ENCODE measurements at places on chromosomes 5 and 9.

DNA sequence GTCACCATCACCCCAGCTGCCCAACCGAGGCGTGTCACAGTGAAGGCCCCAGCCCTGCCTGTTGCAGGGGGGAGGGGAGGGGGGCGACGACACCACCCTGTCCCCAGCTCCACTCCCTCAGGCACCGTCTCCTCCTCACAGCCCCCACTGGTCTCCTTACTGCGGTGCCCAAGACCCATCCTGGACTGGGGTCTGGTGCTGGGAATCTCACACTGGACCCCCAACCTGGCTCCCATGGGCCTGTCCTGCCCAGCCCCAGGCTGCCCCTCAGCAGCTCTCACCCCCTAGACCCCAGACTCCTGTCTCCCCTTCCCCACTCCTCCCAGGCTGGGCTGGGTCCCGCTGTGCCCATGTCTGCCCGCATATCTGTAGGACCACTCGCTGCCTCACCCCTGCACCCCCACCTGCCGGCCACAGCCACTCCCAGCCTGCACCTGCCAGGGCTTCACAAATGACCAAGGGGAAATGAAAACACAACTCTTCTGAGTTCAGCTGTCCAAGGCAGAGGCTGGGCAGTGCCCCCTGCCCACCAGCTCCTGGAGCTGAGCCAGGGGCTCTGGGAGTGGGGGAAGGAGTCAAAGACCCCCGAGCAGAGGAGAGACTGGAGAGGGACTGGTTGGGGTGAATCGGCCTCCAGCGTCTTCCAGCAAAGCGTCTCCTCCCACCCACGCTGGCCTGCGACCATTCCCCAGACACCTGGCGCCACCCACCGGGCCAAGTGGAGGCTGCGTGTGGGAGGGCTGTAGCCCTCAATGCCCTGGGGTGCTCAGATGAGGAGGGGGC, 32.6 kb upstream of the EGFL7 start:
- peak; percentile 51 for DNase-seq

- no peak for DNase-seq
These were observed 83.3 kb upstream of the RETREG1 start for GRCh38 chr5:16700081-16700480.

GRCh38 chr9:112031400-112031799, 134.8 kb downstream of the UGCG start:
- DNase-seq, result no peak

DNA sequence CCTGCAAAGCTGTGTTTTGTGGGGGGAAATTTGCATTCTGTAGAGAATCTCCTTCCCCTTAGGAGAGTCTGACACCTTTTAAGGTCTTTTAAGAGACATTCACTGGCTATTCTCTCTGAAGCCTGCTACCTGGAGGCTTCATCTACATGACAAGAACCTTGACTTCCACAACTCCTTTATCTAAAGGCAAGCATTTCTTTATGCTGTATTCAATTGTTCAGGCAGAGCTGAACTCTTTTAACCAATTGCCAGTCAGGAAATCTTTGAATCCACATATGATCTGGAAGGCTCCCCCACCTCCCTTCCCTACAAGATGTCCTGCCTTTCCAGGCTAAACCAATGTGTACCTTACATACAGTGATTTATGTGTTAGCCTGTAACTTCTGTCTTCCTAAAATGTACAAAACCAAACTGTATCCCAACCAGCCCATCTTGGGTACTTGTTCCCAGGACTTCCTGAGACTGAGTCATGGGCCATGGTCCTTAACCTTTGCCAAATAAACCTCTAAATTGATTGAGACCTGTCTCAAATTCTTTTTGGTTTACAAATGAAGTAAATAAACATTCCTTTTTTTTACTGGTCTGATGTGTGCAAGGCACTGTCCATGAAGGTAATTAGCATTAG, 9.9 kb downstream of the C9orf85 start:
- no peak for DNase-seq

DNA sequence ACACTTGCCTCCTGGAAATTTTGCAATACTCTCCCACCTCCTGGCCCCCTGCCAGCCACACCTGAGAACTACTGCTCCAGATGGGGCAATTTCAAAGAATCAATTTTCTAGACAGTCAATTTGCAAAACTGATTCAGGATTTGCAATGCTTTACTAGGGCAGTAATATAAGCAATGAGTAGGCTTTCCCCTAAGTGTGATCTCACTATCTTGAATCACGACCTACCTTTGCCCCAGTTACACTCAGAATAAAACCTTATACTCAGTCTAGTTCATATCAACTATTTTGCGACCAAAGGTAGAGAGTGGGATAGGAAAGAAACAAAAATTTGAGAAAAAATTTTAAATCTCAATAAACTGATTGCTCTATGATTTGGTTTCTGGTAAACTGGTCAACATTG, 54.4 kb downstream of the DROSHA start:
- DNase-seq, result no peak

GRCh38 chr5:146527785-146528184, 11.8 kb upstream of the GPR151 start:
- DNase-seq, result no peak

GRCh38 chr5:24389968-24390367, 254.8 kb downstream of the CDH10 start:
- no peak for DNase-seq

DNA sequence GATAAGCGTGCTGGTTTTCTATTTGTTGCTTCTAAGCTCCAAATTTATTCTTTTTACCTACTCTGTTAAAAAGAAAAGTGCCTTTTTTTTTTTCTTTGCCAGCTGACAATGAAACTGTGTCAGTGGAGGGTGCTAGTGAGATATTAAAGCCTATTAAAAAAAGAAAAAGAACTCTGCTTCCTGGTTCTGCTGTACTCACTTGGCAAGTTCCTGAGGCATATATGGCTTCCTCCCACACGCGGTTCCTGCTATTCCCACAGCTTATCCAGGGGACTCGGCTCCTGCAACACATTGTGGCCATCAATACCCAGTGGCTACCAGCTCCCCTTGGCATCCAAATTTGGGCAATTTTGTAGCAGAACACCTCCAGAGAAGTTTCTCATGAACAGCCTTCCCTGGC, 1977.7 kb upstream of the CDH9 start:
- DNase-seq, result no peak

DNA sequence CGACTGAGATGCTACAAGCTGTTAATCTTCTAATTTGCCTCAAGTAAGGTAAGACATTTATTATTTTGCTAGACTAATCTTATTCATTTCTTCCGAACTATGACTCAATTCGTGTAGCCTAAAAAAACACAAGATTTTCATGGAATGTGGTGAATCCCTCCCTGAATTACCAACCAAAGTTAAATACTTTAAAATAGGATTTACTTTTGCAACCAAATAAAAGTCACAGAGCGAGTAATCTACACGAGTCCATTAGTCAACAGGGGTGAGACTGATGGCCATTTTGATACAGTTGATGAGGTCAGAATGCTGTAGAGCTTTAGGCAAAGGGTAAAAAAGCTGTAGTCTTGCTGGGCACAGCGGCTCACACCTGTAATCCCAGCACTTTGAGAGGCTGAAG, 13.1 kb upstream of the BNC2 start:
- no peak for DNase-seq

- no peak for DNase-seq
These were observed 593.2 kb upstream of the CLINT1 start for GRCh38 chr5:158451993-158452672.

GRCh38 chr9:125442452-125442851, 180.8 kb downstream of the GAPVD1 start:
- no peak for DNase-seq

- DNase-seq, result no peak
These were observed 8.0 kb downstream of the ARL10 start for GRCh38 chr5:176373100-176373818.

GRCh38 chr5:90853750-90854149, 295.2 kb downstream of the ADGRV1 start:
- no peak for DNase-seq

DNA sequence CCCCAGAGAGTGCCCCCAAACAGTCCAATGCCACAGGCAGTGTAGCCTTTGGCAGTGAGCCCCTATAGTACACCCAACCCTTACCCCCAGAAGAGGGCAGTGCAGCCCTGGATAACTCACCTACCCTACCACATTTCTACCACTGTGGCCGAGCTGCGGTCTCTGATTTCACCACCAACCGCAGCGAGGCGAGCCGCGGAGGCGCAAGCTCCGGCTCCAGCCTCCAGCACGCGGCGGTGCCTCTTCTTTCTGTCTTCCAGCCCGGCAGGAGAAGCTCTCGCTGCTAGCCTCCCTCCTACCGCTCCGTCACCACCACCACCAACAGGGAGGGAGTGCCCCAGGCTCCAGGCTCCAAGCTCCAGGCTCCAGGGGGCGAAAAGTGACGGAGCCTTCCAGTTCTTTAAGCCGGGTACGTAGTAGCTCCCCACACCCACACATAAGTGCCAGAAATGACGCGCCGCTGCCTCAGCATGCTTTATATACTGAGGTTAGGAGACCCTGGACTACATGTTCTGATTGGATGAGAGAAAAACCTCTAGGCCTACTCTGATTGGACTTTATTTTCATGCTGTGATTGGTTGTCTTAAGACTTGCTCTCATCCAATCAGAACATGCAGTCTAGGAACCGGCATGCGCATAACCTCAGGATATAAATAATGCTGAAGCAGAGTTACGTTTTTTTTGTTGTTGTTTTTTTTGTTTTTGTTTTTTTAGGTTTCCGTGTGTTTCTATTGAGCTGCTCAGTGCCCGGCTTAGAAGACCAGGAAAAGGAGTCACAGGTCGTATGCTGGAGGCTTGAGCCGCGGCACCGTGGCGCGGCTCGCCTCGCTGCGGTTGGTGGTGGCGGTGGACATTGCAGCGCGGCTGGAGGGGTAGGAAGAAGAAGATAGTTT, at the start of gene PCAT7:
Gene PCAT7 (plus strand): TSS at position 645 of the 893 bp plus-strand sequence.
- DNase-seq, result peak; percentile 51

DNA sequence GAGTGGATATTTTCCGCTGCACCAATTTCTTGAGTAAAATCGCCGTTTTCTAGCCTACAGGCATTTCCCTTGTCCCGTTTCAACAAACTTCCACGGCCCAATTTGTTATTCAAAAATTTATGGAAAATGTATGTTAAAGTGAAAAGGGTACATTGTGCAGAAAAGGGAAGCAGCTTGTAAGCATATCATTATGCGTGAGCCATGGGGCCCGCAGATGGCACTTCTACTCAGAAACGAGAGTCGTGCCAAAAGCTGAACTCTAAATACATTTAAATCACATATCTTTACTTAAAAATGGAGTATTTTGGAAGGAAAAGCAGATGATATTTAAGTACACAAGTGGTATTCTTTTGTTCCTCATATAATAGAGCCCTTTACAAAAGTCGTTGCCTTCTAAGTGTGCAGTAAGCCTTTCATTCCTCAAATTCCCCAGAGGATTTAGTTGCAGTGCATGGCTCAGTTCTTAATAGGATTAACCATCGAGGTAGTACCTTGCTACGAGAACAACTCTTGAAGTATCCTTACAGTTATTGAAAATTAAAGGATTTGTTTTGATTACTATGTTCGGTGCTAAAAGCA, 1227.2 kb upstream of the WWC1 start:
- no peak for DNase-seq

DNA sequence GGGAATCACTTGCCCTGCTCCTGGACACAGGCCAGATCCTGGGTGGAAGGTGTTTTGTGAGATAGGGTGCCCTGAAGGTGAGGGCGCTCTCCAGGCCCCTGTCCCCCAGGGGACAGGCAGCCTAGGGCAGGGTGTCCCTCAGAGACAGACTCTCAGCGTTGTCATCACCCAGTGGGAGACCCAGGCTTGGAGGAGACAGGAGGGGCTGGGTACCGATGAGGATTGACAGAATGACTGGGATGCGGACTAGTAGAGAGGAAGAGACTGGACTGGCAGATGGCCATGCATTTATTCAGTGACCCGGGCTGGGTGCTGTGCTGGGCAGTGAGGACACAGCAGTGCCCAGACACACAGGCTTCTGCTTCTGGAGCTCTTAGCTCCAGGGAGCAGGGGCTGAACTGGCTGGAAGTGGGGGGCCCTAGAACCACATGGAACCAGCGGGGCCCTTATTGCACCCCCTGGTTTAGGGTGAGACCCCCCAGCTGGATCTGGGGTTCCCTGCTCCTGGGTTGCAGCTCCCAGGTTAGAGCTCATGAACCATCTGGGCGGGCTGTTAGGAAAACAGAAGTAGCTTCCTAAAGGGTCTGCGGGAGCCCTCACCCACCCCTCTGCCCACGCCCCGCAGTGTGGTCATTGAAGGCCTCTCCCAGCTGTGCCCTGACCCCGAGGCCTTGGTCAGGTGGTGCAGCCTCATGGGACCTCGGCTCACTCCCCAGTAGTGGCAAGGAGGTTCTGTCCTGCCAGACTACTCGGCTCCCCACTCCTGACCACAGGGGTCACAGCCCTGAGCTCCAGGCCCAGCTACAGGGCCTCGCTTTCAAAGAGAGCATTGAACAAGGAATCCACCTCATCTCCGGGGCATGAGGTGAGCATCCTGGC, 116.7 kb upstream of the LMX1B start:
- no peak for DNase-seq

DNA sequence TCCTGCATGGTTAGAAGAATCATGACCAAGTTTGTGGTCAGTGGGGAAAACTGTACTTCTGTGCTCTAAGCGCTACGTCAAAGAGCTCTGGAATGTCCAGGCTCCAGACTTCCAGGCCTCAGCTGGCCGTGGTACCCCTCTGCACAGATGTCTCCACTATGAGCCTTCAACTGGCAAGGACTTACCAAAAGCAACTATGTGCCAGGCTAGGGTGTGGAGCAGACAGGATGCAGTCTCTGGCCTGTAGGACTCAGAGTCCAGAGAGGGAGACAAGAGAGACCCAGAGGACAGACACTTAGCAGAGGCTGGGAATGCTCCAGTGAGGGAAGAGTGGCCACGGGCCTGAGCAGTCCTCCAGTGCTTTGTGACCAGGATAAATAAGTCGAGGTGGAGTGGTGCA, 31.0 kb upstream of the TCF7 start:
- DNase-seq, result no peak

- DNase-seq, result no peak
These were observed 23.0 kb downstream of the ZNF474 start for GRCh38 chr5:122152266-122152900.

DNA sequence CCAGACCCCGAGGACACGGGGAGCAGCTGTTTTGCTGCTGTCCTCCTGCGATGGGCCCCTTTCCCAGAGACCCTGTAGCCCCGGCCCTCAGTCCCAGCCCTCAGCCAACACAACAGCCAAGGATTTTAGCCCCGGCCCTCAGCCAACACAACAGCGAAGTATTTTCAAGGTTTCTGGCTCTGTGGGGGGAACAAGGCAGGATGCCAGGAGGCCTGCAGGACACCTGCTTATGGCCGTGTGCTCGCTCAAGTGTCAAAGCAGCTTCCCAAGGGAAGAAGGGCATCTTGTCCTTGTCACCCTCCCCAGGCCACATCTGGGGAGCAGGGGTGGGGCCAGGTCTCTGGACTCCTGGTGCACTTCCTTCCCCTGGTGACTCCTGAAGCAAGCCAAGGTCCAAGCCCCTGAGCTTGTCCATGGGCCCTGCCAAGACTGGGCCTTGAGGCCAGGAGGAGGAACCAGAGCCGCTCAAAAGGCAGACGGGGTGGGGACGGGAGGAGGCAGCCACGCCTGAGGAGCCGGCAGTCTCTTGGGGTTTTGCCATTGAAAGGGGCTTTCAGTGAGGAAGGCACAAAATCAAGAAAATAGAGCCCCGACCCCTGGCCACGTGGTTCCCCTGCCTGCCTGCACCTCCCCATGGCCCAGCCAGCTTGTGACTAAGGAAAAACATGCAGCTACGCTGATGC, 10.8 kb downstream of the KCNT1 start:
- no peak for DNase-seq

All from activated CD4-positive, alpha-beta T cell treated with anti-CD3 and anti-CD28 coated beads, Interleukin-2, Interleukin-4, amounts not matched to agents 100 ng/mL and 50 ng/mL, durations not matched to agents 16 hours and 8 hours (primary cell).